Right cardiac atrium (tissue), 5 donors: ENCODE measurements at places on chromosomes 1 and 21. TPM values are rescaled to one million over a fixed set of nuclear protein-coding genes. Genes with fewer than 3 reads are reported as not detected.

DNA sequence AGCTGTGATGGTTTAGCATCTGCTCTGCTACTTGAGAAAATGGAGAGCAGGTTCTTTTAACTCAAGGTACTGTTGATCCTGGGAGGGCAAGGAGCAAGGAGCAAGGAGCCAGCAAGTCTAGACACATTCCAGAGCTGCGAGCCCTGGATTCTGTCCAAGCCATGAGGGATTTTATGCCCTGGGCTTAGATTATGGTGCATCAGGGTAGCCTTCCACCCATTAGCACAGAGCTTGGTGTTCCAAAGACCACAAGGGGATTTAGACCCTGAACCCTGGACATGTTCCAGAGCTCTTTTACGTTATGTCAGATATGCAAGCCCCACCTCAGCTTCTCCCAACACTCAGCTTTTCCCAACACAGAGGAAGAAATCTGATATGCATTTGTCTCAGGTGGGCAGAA is 2.0 kb upstream of the OR14I1 start:
- no peak for DNase-seq

Gene FAM3B
- 0.37 TPM for total RNA-seq

GRCh38 chr1:61742620-61743430 is 545 bp downstream of the PATJ start:
- peak; percentile 60 for DNase-seq

DNA sequence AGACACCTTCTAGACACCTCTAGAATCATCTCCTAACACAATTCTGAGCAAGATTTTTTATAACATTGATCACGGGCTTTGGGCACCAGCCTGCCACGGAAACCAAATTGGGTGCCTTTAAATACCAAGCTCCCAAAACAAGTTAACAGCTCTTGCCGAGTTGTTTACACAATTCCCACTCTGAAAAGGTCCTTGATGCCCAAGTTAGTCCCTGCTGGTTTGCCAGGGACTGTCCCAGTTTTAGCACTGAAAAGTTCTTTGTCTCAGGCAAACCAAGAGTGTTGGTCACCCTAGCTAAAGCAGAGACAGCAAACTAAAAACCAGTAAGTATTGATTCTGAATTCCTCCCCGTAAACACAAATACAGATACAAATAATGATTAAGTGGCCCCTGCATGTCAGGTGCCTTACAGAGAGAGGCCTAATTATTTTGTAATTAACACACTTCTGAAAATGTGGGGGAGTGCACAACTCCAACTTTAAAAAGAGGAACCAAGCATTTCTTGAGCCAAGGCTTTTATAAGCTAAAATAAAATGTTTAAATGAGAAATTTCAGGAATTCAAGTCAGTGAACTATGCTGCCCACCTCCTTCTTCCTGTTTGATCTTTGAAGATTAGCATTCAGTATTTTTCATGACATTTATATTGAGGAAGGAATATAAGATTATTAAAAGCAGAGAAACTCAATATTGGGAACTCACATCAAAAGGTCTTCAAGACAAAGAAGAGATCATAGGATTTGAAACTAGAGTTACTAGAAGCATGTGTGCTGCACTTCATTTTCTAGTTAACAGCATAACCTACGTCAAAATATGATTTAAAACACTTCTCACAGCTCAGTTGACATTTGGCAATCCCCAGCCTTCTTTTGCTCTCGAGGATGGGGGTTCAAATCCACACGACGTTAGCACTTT is 9.0 kb upstream of the UBE2U start:
- DNase-seq = no peak

Gene CFAP107
- not detected for total RNA-seq
